ENCODE measurements at places on chromosomes 6 and 20.

DNA sequence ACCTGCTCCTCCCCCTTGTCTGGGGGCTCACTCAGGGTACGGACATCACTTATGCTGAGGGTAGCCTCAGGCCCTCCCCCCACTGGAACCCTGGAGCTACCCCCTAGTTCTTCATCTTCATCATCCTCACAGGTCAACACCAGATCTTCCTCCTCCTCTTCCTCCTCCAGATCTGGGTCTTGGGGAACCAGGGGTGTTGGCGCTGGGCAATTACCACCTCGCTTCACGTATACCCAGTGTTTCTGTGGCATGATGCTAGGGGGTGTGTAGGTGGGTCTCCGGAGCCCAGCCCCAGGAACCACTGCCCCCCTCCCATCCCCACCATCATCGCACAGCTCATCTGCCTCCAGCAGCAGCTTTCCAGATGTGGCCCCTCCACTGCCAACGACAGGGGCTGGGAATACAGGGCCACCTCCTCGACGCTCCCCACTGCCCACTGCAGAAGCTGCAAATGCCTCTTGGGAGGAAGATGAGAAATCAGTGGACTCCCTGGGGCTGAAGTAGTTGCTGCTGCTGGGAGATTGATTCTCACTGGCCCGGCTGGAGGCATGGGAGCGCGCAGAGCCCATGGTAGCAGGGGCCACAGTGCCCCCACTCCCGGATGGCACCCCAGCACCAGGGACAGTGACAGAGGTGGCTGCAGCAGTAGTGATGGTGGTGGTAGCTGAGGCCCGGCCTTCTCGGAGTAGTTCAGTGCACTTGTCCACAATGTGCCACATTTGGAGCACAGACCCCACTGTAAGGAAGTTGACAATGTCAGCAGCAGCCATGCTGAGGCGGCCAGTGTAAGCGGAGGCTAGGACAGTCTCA is 1.5 kb downstream of the ZBTB22 start:
- no peak for DNase-seq

- no peak for DNase-seq
These were observed 27.6 kb downstream of the HCK start for GRCh38 chr20:32079655-32080109.

DNA sequence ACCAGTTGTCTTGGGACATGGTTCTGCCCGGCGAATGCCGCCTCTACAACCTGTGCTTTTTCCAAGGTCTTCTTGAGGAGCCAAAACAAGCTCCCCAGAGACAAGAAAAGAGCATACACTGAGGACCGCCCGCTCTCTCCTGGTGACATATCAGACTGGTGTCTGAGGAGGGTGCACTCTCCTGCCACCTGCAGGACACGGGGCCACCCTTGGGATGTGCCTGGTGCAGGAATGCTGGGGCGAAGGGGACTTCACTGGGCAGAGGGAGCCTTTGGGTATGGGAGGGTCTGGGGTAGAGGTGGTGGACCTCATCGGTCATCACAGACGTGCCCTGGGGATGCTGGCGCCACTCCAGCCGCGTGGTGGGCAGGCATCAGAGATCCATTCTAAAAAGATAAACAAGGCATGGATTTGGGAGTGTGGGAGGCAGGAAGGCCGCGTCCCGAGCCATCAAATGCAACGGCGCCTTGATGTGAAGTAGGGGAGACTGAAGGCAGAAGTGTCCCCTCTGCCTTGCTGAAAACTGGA is 163.3 kb downstream of the CD83 start:
- DNase-seq: no peak

GRCh38 chr20:45328451-45328850 is 19.8 kb downstream of the SDC4 start:
- DNase-seq: no peak

DNA sequence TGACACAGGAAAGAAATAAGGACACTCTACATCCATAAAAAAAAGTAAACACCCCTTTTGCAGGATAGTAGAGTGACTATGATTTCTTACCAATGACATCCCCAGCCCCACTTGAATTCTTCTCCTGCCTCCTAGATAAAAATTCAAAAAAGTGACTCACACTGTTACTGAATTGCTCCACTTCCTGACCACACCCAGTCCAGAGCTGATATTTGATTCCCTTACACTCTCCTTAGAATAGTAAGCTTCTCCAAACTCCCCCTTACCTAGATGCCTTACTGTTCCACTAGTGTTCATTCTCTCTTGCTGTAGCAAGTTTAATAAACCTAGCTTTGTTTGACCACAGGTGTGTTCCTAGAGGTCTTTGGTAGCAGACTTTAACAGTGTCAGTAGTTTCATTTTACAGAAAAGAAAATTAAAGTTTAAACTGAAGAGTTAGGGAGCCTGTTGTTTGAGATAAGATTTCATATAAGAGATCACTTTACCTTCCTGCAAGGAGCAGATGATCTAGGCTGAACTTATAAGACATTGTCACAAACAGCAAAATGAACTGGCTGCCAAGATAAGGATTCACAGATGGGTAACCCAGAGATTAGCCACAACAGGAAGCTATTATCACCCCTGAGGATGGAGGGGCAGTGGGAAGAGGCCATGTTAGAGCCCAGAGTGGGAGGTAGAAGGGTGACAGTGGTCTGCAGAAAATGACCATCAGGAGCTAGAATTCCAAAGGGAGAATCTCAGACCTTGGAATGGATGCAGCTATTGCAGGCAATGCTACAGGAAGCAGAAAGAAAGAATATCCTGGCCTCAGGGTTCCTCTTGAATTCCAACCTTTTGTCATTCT is 28.4 kb upstream of the BTN3A2 start:
- DNase-seq: peak; percentile 8

- DNase-seq: no peak
These were observed 22.3 kb upstream of the RCAN2 start for GRCh38 chr6:46513533-46513932.

- no peak for DNase-seq
These were observed 24.2 kb downstream of the MGME1 start for GRCh38 chr20:17992847-17993513.

All from DMS 273 treated with DMSO at 0.1 percent for 48 hours (cell line).